ENCODE measurements at places on chromosomes 4 and X.

GRCh38 chr4:40720916-40721315 lies 28.8 kb upstream of the NSUN7 start:
- no peak for DNase-seq

- DNase-seq, result no peak
These were observed 54.2 kb downstream of the MSX1 start for GRCh38 chr4:4913628-4914027.

DNA sequence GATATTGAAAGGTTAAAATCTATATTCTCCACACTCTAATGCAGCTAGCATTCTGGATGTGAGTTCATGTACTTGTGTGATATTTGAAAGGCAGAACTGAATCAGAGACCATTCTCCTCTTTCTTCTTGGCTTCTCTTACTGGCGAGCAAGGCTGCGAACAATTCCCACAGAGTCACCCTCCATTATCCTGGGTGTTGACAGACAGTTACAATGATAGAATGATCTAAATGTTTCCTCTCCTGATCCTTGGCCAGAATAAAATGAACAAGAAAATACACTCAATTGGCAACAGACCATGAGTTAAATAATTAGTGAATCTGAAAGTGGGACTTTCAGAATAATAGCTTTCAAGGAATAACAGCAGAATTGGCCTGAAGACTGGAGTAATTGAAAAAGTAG lies 342.8 kb downstream of the RAPGEF2 start:
- DNase-seq, result no peak

- no peak for DNase-seq
These were observed 162.1 kb downstream of the CORIN start for GRCh38 chr4:47675806-47676205.

DNA sequence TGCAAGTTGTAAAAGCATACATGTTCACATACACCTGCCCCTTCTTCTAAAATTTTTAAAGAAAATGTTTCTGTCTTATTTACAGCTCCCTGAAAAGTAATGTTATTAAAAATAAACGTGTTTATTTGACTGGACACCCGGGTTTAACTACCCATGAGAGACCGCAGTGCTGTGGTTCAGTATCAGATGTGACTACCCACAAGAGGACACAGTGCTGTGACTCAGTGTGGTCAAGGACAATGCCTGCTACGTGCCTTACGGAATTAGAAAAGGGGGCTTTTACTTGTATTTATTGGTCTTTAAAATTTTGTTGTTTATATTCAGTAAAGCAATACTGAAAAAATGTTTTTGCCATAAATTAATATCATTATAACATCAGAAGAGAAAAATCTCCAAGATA lies 641.4 kb downstream of the TRIML1 start:
- no peak for DNase-seq

DNA sequence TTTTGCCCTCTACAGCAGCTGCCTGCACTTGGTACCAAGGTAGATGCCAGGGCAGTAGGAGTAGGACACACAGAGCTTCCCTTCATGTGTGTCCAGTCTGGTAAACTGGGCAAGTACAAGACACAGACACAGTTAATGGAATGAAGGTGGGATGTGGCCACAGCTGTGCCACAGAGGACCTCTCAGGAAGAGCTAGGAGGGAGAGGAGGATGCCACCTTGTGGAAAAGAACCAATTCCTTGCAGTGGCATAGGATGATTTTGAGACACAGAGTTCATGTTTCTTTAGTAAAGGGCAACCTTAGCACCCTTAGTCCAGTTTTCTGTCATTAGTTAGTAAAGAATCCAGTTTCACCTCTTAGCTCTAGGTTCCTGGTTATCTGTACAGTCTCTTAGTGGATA lies 36.3 kb upstream of the TBC1D14 start:
- no peak for DNase-seq

DNA sequence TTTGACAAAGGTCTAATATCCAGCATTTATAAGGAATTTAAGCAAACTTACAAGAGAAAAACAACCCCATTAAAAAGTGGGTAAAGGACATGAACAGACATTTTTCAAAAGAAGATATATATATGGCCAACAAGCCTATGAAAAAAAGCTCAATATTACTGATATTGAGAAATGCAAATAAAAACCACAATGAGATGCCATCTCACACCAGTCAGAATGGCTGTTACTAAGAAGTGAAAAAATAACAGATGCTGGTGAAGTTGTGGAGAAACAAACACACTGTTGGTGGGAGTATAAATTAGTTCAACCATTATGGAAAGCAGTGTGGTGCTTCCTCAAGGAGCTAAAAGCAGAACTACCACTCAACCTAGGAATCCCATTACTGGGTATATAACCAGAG lies 91.6 kb upstream of the EFHC2 start:
- DNase-seq, result no peak

- DNase-seq, result no peak
These were observed 7.5 kb downstream of the APEX2 start for GRCh38 chrX:55007656-55008055.

DNA sequence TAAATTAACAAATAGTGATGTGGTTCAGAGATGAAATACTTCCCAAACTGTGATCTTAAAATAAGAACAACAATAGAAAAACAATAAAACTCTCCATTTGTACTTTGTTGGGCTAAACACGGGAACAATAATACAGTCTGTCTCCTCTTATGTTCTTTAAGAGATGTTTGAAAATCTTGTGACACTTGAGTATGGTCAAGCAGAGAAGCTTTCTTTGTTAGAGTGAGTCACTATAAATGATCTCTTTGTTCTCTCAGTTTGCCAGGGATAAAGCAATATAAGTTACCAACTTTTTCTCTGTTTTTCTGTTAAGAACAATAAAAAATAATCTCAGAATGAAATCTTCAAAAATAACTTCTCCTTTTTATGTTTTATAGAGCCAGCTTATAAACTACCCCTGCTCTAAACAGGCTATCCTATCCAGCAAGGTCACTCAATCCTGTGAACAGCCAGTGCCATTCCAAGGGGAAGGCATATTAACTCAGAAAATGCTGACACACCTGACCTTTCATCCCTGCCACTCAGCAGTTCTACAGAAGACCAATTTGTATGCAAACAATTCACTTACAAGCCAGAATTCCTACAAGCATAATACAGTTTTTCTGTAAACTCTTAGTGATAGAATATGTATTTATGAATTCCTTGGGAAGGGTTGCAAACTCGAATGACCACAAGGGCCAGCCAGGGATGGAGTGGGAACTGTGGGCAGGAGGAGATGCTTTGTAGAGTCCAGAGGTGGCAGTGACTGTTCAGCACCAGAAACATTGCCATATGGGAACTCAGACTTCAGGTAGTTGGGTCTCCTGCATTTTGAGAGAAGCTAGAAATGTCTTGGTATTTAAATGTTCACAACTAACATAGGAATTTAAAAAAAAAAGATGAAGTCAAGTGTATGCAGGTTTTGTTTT lies 52.2 kb downstream of the AFM start:
- DNase-seq, result no peak

DNA sequence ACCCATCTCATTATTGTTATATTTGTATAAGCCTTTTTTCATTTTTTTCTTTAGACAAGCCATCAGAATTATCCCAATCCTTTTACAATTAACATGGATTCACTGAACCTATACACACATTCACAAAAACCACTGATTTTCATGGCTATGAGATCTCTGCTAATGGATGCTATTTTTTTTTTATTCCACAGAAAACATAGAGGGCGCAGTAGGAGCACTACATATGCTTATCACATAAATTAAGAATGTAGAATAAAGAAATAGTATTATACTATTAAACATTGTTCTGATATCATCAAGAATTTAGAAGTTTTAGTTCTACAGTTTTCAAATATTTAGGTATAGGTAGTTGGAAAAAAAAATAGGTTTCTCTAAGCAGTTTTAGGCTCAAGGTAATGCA lies 1477.4 kb downstream of the ARAP2 start:
- DNase-seq, result no peak

- DNase-seq, result no peak
These were observed 224.3 kb downstream of the ANK2 start for GRCh38 chr4:113273721-113274220.

DNA sequence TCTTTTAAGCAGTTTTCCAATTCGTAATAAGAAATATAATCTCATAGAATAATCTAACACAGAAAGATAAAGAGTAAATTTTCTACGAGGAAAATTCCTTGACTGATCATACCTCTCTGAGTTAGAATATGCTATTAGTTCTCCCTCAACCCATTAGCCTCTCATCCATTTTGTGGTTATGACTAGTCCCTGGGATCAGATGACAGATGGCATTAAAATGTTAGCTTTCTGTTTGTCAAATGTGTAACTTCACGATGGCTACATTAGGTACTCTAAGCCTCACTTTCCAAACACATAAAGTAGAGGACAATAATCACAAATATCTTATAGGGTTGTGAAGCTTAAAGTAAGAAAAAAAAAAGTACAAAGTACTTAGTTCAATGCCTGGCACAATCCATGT lies 112.2 kb downstream of the ZAR1 start:
- DNase-seq, result no peak

GRCh38 chrX:13742397-13743176 lies 8.0 kb downstream of the OFD1 start:
- no peak for DNase-seq
